ENCODE measurements at places on chromosomes 13 and 19.

DNA sequence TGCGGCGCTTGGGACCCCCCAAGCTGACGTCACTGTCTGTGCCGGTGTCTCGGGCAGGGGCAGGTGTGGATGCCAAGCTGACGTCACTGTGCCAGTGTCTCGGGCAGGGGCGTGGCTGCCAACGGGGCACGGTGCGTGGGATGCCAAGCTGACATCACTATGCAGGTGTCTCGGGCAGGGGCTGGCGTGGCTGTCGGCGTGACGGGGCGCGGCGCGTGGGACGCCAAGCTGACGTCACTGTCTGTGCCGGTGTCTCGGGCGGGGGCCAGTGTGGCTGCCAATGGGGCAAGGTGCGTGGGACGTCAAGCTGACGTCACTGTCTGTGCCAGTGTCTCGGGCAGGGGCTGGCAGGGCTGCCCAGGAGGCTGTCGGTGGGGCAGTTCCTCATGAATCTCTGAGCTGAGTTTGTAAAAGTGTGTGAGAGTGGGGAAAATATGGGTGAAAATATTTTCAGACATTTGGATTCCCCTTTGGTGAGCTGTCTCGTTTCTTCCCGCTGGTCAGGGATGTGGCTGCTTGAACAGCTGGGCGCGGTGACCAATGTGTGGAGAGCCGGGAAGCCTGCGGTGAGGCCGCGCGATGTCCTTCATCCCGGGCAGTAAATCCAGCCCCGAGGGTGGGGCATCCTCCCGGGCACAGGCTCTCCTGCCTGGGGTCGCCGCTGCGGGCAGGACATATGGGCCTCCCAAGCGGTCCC lies 25.2 kb downstream of the MCF2L start:
- no peak for DNase-seq

DNA sequence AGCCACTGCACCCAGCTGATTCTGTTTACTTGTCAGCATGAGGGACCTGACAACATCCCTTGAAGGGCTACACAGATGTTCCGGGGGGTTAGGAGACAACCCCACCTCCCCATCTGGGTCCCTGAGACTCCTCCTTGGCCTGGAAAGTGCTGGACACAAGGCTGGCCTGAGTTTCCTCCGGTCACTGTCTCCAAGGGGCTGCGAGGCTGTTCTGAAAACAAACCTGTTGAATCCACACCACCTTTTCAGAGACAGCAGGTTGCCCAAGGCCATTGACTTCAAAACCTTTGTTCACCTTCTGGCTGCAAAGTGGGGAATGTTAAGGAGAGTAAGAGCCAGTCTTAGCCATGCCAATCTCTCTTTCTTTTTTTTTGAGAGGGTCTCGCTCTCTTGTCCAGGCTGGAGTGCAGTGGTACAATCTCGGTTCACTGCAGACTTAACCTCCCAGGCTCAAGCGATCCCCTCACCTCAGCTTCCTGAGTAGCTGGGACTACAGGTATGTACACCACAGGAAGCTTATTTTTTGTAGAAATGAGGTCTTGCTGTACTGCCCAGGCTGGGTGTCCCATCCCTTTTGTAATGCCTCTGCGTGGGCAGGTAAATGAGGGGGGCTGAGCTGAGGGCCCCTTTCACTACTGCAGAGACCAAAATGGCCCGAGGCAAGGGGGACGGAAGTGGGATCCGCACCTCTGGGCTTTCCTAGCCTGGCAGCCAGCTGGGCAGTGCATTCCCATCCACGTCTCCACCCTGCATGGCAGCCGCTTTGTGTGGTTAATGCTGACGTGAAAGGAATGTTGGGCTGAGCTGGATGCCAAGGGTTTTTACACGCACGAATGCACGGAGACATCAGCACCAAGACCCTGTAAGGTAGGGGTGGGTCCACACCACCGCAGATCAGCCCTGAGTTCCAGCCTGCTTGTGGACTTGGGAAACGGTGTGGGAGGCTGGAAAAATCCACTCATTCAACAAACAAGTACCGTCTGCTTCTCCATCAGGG lies 1.9 kb upstream of the ZNF628 start:
- DNase-seq: no peak

DNA sequence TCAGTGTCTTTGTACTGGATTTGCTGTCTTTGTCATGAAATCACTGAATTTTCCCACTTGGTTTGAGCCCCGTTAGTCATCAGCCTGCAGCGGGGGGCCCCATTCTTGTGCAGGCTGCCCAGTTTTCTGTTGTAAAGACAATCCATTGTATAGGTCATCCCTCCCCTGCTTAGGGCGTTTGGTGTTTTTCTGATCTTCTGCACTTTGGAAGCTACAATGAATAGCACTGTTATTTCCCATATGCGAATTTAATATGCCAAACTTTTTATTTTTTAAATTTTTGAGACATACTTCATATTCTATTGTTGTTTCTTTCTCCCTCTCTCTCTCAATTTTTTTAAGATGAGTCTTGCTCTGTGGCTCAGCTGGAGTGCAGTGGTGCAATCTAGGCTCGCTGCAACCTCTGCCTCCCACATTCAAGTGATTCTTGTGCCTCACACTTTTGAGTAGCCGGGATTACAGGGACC lies 9.0 kb downstream of the SLC27A1 start:
- no peak for DNase-seq

DNA sequence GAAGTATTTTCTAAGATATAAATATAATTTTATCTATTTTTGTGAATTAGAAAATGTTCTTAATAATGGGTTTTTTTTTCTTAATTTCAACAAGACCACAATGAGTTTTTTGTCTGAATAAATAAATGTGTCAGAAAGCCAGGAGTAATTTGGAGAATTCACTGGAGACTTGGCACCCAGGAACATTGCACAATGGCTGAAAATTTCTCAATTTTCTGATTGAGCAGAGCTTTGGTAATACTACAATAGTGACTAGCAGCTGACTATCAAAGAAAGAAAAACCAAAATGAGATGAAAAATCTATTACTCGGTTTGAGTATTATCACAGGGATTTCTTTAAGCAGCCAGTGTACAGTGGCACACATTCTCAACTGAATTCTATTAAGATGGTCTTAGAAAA lies 394.4 kb upstream of the PCDH20 start:
- DNase-seq: no peak

DNA sequence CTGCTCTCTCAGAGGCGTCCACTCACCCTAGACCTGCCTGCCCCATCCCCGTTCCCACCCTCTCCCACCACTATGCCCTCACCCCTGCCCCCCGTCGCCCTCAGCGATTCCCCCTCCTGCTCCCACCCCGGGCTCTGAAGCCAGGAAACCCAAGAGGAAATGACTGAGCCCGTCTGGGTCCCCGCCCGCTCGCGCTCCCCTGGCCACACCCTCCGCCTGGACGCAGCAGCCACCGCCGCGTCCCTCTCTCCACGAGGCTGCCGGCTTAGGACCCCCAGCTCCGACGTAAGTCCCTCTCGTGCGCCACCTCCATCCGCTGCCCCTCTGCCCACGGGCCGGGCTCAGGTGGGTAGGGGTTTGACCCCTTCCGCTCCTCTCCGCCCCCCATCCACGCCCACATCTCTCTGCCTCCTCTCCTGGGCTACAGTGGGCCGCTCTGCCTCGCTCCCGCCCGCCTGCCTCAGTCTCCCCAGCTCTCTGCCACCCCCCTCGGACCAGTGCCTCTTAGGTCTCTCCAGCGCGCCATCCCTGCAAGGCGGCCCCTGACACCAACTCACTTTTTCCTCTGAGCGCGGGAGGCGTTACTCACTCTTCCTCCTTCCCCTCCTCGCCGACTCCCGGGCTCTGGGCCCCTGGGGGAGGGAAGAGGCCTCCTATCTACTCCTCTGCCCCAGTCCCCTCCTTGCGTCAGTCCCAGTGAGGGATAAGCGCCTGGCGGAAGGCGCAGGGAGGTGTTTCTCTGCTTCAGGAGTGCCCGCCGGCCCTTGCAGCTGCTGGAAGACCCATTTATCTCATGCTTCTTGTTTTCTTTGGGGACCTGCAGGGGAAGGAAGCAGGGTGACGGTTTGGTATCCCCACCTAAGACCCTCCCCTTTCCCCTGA lies at the start of gene FXYD5:
Gene FXYD5 (plus strand): TSS at position 211 of the 882 bp plus-strand sequence. CDS start 816 bp downstream, outside the sequence.
- DNase-seq: peak; percentile 83

GRCh38 chr19:48321372-48321621 lies 4.1 kb upstream of the EMP3 start:
- peak; percentile 95 for DNase-seq

DNA sequence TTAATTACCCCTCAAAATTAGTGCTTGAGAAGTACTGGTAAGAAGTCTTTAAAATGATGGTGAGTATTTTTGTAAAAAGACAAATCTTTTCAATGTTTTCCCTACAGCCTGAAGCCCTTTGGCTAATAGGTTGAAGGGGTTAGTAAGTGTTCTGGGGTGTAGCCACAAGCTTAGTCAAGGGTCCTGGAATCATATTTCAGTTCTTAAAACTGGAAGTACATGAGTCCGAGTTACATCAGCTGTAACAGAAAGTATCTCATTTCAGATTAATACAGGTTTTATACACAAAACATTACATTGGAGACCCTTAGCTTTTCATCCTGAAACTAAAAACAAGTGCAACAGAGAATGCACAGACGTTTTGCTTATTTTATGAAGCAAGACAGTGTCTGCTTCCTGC lies 52.7 kb upstream of the TEX29 start:
- no peak for DNase-seq

DNA sequence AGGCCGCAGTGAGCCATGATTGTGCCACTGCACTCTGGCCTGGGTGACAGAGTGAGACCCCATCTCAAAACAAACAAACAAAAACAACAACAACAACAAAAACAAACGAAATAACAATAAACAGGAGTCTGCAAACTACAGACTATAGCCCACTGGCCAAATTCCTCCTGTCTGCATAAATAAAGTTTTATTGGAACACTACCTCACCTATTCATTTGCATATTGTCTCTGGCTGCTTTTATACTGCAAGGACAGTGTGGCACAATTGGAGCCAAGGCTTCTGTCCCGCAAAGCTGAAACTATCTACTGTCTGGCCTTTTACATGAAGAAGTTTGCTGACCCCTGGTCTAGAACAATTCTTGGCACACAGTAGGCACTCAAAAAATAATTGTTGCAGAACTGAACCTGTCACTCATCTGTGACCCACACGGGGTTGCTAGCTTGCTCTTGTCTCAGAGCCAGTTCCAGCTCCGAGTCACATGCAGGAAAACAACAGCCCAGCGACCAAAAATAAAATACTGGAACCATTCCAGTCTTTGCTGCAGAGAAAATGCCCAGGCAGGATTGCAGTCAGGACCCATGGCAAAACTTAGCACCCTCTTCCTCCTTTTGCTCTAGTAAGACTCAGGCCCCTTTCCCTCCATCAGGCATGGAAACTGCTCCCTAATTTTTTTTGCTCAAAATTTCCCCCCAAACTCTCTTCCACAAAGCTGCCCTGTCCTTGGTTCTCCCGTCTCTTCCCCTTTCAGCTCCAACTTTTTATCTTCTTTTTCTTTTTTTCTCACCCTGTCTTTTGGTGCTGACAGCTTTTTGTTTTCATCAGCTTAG lies 4.8 kb upstream of the MYH14 start:
- no peak for DNase-seq

DNA sequence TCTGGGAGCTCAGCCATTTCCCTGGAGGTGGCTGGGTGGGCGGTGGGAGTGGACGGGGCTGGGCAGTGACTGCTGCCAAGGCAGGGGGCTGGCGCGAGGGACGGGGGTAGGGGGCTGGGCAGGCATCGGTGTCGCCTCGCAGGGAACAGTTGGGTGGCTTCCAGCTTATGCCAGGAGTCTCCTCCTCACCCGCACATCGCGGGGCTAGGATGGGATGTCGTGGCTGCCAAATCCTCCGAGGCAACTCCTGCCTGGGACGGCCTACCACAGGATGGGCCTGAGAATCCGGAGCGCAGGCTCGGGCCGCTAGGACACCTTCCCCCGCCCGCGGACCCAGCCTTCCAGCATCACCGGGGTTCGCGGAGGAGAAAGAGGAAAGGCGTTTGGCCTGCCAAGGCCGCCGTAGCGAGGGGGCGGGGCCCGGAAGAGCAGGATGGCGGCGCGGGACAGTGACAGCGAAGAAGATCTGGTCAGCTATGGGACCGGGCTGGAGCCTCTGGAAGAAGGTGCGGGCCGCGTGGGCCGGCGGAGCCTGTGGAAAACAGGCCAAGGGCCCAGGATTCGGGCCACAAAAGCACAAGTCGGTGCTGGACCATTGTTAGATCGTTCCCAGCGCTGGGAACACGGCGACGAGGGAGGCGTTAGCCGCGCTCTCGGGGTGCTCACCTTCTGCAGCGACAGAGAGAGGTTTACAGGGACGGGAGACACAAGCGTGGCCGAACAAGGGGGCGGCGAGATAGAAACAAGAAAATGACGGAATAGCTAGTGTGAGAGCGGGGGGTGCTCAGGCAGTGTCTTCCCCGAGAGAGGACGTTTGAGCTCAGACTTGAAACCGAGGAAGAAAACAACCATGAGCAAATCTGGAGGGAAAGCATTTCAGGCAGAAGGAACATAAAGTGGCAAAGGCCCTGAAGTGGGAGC lies at the start of gene GPATCH1:
Gene GPATCH1 (plus strand): TSS at position 421 of the 921 bp plus-strand sequence. CDS start 13 bp downstream, at position 434.
- DNase-seq: peak; percentile 82

DNA sequence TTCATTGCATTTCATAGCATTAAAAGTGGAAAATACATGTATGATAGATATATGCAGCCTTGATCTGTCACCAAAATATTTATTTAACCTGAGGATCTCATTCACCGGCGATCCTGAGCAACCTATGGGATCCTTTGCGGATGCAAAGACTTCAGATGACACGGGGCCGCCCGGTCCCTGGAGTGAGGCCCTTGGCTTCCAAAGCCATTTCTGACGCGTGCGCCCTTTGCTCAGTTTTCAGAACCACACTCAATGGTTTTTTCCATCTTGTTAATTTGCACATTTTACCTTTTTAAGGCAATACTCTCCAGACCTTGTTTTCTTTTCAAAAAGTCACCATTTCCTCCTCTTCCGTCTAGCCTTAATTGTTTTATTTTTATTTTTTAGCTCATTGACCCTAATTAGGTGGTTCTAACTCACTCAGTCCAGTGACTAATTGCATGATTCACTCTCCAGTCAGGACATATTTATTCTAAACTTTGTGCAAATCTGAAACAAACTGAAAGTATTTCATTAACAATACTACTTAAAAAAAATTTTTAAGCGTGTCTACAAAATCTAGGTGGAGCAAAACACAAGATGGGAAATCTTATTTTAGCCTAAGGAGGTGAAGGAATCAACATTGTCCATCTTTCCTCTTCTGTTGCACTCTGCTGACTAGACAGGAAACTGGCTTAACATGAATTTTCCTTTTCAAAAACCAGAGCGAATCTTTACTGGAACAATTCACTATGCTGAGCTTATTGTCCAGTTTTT lies 47.9 kb downstream of the COL4A1 start:
- DNase-seq: no peak

DNA sequence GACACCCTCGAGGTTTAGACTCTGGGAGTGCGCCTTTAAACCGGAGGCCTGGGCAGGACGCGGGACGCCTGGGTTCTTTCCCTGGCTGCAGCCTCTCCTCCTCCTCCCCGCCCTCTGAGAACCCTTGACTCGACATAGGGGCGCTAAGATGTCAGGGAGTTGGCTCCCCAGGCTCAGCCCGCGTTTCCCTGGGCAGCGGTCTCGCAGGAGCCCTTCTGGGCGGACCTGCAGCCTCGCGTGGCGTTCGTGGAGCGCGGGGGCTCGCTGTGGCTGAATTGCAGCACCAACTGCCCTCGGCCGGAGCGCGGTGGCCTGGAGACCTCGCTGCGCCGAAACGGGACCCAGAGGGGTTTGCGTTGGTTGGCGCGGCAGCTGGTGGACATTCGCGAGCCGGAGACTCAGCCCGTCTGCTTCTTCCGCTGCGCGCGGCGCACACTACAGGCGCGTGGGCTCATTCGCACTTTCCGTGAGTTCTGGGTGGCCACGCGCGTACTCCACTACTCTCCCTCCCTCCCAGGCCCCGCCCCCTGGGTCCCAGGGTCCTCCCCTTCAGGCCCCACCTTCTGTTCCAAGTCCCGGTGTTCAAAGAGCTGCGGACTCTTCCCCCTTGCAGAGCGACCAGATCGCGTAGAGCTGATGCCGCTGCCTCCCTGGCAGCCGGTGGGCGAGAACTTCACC lies 1.3 kb downstream of the ICAM5 start:
- DNase-seq: no peak

GRCh38 chr13:76879203-76879882 lies 6.9 kb downstream of the KCTD12 start:
- peak; percentile 85 for DNase-seq

Data from common myeloid progenitor, CD34-positive (primary cell).